ENCODE measurements at places on chromosomes 5 and 9.

DNA sequence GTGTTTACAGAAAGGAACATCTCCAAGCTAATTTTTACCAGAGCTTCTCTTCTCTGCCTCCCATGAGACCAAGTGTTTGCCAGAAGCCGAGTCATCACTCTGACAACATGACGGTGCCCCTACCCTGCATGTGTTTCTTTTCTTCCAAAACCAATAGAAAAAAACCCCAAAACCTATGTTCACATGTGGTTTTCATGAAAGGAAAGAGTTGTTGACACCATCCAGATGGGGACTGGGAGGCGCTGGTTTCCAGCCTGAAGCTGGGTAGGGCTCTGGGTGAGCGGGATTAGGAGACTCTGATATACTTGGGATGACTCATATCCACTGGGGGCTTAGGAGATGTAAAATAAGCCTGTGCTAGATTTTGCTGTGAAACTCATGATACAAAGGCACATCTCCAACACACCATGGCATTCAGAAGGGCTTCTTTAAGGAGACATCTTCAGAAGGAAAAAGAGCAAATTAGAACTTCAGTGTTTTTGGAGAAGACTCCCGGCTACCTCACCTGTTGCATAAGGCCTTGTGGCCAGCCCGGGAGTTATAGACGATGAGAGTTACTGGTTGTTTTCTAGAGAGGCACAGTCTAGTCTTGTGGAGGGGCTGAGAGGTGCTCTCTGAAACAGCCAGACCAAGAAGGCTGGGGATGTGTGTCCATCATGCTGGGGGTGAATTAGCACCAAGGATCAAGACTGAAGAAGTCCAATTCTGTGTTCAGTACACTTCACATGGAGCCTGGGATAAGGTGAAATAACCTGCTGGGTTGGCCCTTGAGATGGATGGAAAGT lies 108.9 kb upstream of the LHFPL2 start:
- DNase-seq: peak; percentile 92

GRCh38 chr5:159732220-159732619 lies 184.1 kb upstream of the ADRA1B start:
- peak; percentile 73 for DNase-seq

DNA sequence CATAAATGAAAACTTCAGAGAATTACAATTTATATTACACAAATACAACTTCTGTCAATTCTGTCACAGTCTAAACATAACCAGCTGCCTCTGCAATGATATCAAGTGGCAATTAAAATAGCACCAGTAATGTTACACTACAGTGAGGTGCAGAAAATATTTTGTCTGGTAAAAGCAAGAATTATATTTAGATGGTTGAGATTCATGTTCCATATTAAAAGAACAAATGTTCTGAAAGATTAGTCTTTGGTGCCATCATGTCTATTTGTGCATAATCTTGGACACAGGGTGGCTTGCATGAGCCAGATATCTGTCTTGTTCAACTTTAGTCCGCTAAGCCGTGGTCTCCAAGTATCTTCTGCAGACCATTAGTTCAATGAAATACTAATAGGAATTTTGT lies 29.0 kb upstream of the PRR16 start:
- no peak for DNase-seq

DNA sequence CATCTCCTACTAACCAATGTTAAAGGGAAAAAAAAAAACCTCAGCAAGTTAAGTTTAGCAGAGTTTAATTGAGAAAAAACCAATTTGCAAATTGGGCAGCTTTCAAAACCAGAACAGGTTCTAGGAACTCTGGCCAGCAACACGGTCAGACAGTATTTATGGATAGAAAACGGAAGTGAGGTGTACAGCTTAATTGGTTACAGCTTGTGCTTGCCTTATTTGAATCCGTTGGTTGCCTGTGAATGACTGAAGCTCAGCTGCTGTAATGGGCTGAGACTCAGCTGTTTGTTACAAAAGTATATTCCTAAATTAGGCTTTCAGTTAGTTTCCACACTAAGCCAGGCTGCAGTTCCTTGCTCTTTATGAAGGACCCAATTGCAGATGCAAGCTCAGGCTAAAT lies 217.0 kb downstream of the SREK1 start:
- no peak for DNase-seq

GRCh38 chr5:168464214-168464613 lies 22.1 kb upstream of the RARS1 start:
- no peak for DNase-seq

- DNase-seq: no peak
Measured at GRCh38 chr5:88930335-88930734, 47.4 kb upstream of the MEF2C start.

DNA sequence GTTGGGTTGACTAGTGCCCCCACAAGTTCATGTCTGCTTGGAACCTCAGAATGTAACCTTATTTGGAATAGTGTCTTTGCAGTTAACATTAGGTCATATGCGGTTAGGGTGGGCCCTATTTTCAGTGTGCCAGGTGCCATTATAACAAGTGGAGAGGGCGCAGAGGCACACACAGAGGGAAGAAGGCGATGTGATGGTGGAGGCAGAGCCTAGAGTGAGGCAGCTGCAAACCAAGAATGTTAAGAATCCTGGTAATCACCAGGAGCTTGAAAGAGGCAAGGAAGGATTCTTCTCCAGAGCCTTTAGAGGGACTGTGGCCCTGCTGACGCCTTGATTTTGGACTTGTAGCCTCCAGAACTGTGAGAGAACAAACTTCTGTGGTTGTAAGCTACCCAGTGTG lies 10.9 kb downstream of the GPR107 start:
- no peak for DNase-seq

- DNase-seq: no peak
Measured at GRCh38 chr9:108077556-108077955, 588.0 kb upstream of the KLF4 start.

DNA sequence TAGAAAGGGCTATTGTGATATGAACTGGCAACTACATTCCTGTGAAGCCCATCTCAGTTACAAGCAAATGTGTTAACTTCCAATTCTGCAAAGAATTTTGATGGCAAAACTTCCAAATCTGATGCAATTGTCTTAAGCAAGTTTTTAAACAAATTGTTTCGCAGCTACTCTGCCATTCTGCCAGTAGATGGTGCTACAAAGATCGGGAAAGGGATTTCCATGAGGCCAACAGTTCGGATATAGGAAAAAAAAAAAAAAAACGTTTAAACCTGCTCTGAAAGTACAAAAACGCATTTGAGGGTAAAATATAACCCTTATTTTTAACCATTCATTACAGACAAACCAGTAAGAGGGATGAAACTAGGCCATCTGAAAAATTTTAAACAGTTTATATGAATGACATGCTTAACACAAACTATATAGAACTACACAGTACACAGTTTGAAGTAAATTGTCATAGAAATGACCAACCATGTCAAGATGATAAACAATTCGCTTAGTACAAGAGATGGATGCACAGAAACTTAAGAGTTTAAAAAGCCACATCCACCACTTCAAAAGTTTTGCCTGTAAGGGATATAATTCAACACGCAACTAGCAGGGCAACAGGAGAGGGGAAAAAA lies 2.2 kb downstream of the HNRNPA0 start:
- peak; percentile 89 for DNase-seq

GRCh38 chr9:97560851-97561250 lies 59.4 kb downstream of the TMOD1 start:
- DNase-seq: no peak

DNA sequence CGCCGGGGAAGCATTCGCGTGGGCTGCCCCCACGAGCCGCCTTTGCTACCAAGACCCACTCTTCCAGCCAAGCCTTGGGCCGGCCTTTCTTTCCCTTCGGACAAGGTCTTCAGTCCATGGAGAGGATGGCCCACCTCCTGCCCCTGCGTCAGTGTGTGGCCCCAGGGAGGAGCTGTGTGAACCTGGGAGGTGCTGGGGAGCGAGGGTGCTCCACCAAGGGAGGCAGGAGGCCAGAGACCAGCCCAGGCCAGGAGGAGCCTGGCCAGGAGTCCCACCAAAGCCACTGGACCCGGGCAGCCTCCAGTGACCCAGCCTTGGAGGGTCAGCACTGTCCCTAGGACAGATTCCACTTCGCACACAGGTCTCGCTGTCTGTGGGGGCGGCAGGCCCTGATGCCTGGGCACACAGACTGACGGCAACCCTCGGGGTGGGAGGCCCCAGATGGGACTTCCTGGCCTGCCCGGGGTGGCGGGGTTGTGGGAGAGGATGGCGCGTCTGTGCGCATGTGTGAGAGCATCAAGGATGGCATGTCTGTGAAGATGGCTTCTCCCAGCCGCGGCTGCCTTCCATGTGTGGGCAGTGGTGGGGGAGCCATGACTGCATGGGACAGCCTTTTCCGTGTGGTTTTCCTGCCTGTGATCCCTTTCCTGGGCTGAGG lies 113.3 kb upstream of the LPCAT1 start:
- DNase-seq: no peak

GRCh38 chr5:72191404-72191803 lies 84.1 kb downstream of the MAP1B start:
- peak; percentile 44 for DNase-seq

GRCh38 chr5:78215972-78216371 lies 78.5 kb downstream of the AP3B1 start:
- no peak for DNase-seq

- DNase-seq: peak; percentile 62
Measured at GRCh38 chr9:122075135-122076030, 17.7 kb downstream of the TTLL11 start.

- DNase-seq: peak; percentile 99
Measured at GRCh38 chr5:31987985-31988710, 186.0 kb downstream of the GOLPH3 start.

GRCh38 chr5:59759600-59760351 lies 133.8 kb downstream of the PDE4D start:
- no peak for DNase-seq

DNA sequence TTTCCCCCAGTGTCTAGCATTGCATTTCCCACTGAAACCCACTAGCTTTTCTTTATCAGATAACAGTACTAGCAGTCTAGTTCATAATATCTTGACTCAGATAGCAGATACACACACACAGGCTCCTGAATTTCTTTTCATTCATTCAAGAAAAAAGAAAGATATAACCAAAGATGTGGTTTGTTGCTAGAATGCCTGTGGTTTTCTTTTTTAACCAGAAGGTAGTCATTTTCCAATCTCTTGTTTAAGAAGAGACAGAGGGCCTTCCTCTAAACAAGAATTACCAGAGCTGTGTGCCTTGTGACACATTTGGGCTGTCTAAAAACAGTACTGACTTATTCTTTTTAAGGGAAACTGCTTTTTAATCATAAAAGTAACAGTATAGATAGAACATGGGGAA lies 167.3 kb downstream of the PJA2 start:
- DNase-seq: no peak

DNA sequence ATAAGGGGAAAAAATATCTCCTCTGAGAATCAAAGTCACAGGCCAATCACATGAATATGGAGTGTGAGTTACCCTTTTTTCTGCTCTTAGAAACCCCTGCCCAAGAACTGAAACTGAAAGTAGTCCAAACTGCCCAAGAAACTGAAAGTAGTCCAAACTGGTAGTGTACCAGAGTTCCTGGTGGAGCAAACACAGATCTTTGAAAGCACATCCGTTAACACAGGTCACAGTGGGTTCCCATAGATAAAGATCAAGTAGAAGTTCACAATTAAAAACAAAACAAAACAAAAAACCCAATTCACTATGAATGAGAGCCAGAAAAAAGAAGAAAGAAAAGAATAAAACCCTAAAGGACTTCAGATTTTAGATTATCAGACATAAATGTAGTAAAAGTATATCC lies 332.4 kb upstream of the EFNA5 start:
- DNase-seq: peak; percentile 42

DNA sequence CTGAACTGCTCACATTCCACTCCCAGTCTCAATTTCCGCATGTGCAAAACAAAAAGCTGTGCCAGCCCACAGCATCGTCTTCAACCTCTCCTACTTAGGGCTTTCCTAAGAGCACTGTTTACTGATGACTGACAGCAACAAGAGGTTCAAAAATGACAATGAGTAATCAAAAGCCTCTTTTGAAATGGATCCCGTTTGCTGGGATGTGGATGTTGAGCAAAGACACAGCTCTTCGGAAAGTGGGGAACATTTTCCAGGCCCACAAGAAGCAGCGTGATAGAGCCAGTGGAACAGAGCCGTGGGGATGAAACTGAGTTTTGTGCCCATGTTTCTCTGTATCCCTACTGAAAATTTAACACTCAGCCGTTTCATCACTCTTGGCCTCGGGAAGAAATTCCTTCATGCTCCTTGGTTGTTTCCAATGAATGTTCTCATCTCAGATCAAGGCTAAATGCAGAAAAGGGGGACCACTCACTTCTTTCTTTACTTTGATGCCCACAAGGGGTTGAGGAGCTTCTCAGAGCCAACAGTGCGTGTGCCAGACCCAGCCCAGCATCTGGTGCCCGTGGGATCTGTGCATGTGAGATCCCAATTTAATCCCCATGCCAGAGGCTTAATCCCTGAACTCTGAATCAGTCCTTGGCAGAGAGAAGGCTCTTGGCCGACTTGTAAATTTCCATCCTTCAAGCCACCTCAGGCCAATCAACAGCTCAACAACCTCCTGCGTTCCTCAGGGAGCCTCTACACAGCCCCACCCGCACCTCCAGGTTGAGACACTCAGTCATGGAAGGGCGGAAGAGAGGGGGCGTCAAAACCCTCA lies 230.2 kb upstream of the DAPK1 start:
- DNase-seq: peak; percentile 93

GRCh38 chr9:132506977-132507669 lies 75.3 kb upstream of the BARHL1 start:
- no peak for DNase-seq

DNA sequence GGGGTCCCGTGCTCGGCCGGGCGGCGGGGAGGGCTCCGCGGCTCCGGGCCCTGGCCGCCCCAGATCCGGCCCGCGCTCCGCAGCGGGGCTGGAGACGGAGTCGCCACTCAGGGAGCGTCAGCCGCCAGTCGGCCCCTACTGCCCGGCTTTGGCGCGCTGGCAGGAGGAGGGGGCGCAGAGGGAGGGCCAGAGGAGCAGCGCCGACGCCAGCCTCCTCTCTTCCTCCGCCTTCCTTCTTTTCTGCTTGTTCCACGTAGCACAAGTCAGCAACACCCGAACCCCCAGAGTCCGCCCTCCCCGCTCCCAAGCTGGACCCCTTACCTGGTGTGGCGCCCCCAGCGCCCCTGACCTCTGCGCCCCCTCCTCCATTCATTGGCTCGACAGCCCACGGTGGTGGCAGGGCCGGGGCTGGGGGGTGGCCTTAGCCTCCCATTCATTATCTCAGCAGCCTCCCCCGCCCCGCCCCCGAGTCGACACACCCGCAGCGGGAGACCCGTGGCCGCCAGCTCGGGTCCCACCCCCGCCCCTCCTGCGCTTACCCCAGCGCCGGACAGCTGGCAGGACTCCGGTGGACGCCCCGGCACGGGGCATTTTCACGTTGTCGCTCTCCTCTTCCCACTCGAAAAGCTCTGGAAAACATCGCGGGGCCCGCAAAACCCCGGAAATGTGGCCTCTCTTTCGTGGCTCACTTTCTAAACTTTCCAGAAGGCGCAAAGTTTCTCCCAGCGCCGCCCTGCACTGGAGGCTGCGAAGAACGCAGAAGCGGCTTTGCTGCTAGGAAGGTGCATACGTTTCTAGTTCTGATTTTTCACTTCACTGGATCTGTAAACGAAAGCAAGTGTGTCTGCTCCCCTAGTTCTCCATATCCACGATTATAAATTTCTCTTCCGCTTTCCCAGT lies at the start of gene LPAR1:
LPAR1 (minus strand) TSS at position 140 of the 900 bp plus-strand sequence. CDS start 66,353 bp downstream, outside the sequence.
- DNase-seq: peak; percentile 62

- DNase-seq: peak; percentile 80
Measured at GRCh38 chr5:56026863-56027300, 32.1 kb upstream of the IL6ST start.
